ENCODE measurements at places on chromosomes 13 and 19. TPM values are rescaled to one million over a fixed set of nuclear protein-coding genes. Genes with fewer than 3 reads are reported as not detected.
A peak's percentile ranks its signal among the peaks of the same experiment; 100 is the strongest.

LAIR2 gene
- not detected for total RNA-seq

PRR19 gene
- total RNA-seq = 0.30 TPM

AKAP11 gene
- total RNA-seq = 22.0 TPM

BEST2 gene
- 0.70 TPM for total RNA-seq

HPN gene
- not detected for total RNA-seq

IL17D gene
- 0.54 TPM for total RNA-seq

SPRED3 gene
- 9.0 TPM for total RNA-seq

RNU6-9 gene
- total RNA-seq = not detected

DNA sequence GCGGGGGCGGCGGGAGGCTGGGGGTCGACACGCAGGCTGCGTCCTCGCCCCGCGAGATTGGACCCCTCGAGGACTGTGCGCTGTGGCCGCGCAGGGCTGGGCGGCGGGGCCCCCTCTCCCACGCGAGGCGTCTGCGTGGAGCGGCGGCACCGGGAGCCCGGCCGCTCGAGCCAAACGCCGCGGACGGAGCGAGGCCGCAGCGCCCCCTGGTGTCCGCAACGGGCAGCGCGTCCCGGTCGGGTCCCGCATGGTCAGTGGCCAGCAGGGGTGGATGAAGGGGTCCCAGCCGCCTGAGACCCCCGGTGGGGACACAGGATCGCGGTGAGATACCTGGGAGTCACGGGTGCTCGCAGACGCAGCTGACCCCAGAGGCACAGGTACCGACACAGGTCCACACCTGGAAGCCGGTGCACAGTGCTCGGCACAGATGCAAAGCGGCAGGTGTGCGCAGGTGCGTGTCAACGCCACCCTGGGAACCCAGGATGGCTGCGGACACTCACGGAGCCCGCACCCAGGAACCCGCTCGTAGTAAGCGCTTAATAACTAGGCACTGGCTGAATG, 2.1 kb upstream of the CIRBP start:
- peak; percentile 56 for DNase-seq

- no peak for DNase-seq
Measured at GRCh38 chr19:10920288-10920655, 8.2 kb downstream of the YIPF2 start.

GRCh38 chr13:114101358-114102130, 30.9 kb downstream of the RASA3 start:
- DNase-seq = no peak

- no peak for DNase-seq
Measured at GRCh38 chr13:51324714-51325420, 14.6 kb upstream of the SERPINE3 start.

DNA sequence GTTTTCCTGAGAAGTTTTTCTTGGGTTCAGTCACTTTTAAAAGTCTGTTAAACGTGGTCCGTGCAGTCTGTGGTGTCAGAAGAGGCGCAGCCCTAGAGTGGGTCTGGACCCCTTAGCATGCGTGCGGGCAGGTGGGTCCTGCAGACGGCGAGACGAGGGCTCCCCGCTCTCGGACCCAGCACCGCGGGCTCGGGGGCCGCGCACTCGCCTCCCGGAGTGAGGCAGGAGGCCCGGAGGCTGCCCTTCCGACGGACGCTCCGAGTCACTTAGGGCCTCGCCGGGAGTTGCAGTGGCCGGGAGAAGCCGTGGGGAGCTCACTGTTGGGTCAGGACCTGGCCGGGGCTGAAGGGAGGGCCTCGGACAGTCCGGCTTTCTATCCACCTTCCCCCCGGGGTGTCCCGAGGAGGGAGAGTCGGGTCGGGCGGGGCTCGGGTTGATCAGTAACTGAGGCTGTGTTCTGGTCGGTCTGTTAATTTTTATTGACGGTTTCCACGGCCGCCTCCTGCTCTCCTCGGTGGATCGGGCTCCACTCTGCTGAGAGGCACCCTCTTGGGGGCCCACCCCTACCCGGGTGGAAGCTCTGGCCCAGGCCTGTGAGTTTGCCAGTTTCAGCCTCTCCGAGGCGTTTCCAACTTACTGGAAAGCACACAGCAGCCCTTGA, 1.3 kb downstream of the PTBP1 start:
- DNase-seq = no peak

DNA sequence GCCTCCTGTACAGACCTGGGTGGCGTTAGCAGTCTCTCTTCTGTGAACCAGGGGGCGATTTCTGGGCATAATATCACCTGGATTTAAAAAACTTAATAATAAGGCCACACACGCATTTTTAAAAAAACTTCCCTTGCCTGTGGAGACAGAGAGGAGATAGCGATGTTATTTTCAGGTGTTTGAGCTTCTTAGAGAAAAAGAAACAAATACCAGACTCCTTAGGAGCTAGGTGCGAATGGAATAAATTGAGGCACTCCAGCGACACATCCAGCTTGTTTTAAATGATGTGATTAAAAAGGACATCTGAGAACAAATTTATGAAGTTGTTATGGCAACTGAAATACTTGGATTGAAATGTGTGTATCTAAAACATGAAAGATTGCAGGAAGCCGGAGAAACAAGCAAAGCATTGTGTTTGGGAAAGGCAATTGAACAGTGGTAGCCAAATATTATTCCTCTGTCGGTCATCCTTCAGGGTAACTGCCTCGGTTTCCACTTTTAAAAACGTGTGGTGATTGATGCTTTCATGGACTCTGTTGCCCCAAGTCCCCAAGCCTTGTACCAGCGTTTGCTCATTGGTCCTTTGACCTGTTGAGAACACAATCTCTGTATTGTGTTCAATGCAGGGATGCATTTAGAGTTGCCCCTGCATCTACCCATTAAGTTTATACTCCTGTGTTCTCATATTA, 158.7 kb downstream of the TM9SF2 start:
- DNase-seq = no peak

DNA sequence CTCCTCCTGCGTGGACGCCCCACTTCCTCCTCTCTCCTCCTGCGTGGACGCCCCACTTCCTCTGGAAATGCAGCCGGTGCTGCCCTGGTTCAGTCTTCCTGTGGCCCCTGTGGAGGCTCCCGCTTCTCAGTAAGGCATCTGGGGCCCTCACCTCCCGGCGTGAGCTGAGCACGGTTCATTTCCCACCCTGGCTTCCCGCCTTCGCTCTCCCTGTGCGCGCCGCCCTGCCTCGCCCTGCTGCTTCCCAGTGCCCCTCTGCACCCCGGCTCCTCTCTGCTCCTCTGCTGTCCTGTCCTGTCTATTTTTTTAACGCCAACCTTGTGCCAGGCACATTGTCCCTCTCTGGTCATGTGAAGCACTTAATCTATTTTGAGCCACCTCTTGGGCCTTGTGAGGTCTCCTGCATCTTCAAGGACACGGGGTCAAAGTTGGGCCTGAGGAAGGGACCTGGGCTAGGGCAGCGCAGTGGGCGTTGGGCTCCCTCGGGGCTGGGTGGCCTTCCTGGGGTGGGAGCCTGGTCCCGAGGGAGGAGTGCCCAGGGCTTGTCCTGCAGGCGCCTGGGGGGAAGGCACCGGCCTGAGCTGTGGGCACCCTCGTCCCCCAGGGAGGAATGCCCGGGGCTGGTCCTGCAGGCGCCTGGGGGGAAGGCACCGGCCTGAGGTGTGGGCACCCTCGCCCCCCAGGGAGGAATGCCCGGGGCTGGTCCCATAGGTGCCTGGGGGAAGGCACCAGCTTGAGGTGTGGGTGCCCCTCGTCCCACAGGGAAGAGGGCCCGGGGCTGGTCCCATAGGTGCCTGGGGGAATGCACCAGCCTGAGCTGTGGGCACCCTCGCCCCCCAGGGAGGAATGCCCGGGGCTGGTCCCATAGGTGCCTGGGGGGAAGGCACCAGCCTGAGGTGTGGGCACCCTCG, 13.0 kb downstream of the HCN2 start:
- no peak for DNase-seq

DNA sequence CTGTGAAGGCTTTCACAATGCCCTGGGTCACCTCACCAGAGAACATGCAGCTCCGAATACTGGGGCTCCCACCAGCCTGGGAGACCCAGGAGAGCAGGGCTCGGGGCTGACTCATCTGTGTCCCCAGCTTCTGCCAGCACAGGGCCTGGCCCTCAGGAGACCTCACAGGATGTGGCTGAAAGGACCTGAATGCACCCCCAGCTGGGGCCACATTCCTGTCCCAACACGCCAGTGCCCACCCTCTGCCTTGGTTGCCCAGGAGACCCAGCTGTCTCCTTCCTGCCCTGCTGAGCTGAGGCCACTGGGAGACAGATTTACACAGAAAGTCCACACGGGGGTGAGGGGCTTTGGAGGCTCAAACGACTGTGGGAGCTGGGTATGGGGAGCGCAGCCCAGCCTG, 11.9 kb downstream of the BCAT2 start:
- DNase-seq = peak; percentile 45

DNA sequence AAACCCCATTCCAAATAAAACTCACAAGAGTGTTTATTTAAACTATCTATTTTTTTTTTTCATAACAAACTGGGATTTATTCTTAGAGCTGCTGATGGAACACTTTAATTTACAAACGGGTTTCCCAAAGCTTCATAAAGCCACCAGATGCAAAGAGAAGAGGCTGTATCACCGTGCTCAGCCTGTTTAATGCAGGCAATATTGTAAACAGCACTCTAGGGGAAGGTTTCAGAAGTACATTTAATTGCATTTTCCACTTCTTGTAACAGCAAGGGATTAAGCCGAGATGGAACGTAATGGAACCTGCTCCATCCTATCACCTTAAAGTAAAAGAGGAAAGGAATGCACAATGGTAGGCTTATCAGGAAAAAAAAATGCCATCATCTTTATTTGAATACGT, 550.6 kb upstream of the ARGLU1 start:
- no peak for DNase-seq

- DNase-seq = no peak
Measured at GRCh38 chr19:34241513-34242337, 12.6 kb upstream of the GARRE1 start.

DNA sequence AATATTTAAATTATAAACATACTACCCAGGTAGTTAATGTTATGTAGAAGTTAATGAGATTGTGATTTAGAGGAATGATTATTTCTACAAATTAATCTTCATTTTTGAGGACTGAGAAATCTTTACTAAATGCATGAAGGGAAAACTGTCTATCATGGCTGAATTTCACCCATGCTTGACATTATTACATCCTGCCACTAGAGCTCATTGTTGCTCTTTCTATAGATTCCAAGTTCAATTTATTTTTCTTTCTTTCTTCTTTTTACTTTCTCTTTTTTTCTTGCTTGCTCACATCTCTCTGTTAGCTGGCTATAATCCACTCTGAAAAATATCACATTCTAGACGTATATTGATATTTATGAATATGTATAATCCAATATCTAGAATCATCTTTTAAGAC, 505.0 kb upstream of the KLHL1 start:
- peak; percentile 8 for DNase-seq

- DNase-seq = no peak
Measured at GRCh38 chr19:15507068-15508034, 974 bp upstream of the CYP4F22 start.

DNA sequence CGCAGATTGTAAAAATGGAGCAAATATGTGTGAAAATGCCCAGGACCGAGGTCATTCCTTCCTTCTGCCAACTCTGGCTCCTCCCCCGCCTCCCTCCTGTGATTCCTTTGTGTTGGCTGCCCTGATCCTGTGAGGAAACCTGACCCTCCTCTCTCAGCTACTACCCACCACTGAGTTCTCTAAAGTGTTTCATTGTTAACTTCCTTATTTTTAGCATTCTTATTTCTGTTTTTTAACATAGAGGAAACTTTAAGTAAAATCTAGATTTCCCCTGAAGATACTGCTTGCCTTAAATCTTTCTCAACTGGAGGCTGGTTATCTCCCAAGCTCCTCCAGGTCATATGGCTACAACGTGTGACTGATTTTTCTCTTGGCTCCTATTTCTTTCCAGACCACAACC, 21.7 kb upstream of the FBXL3 start:
- no peak for DNase-seq

DNA sequence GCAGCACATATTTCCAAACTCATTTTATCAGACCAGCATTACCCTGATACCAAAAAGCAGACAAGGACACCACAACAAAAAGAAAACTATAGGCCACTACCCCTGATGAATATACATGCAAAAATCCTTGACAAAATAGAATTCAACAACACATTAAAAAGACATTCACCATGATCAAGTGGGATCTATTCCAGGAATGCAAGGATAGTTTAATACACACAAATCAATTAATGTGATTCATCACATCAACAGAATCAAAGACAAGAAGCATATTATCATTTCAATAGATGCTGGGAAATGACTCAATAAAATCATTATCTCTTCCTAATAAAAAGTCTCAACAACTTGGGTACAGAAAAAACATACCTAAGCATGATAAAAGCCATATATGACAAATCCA, 11.2 kb downstream of the ZNF347 start:
- no peak for DNase-seq

DNA sequence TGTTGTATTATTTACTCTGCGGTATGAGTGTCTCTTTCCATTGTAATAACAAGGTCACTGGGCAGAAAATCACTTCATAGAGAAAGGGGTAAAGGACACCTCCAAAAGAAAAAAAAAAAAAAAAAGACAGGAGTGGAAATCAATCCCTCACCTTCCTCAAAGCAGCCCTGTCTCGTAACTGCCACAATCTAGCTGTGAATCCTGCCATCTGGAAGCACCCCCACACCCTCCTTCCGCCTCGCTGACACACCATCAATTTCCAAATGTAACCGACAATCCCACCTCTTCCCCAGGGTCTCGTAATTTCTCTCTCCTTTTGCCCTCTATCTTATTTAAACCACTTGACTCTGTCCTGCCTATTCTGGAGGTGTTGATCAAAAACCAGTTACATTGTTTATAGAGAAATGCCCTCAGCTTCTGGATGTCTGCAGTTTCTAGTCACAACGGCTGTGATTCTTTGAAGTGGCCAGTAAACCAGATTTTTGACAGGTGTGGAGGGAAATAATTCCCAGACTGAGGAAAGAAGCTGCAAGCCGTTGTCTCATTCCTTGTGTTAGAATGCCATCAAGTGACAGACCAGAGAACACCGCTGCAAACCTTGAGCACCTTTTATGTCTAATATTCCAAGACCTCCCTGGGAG, 9.1 kb upstream of the POP4 start:
- DNase-seq = peak; percentile 46

GRCh38 chr19:40392894-40393517, 3.0 kb upstream of the HIPK4 start:
- peak; percentile 25 for DNase-seq

DNA sequence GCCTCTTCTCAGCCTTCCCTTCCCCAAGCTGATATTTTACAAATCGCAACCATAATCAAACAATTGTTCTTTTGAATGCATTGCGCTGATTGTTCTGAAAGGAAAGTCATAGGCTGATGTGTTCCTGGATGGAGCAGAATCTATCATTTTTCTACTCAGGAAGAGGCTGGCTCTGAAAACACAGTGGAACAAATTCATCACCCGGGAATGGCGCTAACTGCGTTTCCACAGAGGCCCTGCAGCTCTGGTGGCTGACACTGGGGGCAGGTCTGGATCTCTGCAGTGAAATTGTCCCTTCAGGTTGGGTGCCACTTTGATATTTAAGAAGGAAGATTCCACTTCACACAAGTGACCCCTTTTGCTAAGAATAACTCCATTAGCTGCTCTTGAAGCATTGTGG, 1060.8 kb downstream of the UQCRFS1 start:
- no peak for DNase-seq

Measured in MCF 10A (cell line).